ENCODE measurements at places on chromosomes 12 and 14.

- DNase-seq, result no peak
These were observed 9.8 kb downstream of the MEG3 start for GRCh38 chr14:100835548-100836310.

GRCh38 chr14:105475269-105476096, 862 bp downstream of the CRIP2 start:
- DNase-seq, result no peak

DNA sequence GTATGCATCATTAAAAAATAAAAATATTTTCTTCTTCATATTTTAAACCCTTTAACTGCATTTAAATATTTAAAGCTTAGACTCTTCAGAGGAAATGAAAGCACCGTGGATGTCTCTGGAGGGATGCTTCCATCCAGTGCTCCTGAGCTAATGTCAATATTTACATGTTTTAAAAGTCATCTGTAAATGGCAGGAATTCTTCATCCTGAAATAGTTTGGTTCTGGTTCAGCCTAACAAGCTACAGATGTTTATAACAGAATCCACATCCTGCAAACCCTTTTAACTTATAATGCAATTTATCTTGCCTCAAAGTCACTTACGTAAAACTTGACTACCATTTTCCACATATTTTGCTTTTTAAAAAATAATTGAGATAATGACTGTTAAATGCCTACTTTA, 1207.3 kb downstream of the SLC16A7 start:
- DNase-seq, result no peak

- DNase-seq, result no peak
These were observed 9.5 kb downstream of the CATSPERB start for GRCh38 chr14:91722386-91722785.

GRCh38 chr14:100662879-100663760, 63.6 kb upstream of the DLK1 start:
- DNase-seq, result no peak

DNA sequence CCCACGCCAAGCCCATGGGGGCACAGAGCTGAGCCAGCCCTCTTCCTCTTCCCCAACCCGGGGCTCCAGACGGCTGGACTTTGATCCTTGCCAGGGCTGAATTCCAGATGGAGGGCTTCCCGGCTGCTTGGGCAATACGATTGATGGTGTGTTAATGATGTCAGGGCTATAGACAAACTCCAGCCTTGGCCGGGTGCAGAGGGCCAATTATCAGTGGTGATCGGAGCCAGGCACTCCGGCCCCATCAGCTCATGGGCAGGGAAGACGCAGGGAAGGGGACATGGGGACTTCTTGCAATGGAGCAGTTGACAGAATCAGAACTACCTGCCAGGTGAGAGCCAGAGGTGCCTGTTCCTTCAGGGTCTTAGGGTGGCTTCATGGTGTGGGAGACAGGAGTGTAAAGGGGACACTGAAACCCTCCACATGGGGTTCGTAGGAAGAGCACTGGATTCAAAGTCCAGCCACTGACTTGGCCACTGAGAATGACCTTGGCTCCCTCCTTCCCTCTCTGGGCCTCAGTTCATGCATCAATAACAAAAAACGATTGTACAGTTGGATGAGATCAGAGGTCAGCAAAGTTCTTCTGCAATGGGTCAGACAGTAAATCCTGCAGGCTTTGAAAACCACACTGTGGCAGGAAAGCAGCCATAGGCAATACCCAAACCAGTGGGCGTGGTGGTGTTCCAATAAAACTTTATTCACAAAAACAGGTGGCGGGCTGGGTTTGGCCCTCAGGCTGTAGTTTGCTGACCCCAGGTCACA, 333.7 kb downstream of the MED13L start:
- no peak for DNase-seq

DNA sequence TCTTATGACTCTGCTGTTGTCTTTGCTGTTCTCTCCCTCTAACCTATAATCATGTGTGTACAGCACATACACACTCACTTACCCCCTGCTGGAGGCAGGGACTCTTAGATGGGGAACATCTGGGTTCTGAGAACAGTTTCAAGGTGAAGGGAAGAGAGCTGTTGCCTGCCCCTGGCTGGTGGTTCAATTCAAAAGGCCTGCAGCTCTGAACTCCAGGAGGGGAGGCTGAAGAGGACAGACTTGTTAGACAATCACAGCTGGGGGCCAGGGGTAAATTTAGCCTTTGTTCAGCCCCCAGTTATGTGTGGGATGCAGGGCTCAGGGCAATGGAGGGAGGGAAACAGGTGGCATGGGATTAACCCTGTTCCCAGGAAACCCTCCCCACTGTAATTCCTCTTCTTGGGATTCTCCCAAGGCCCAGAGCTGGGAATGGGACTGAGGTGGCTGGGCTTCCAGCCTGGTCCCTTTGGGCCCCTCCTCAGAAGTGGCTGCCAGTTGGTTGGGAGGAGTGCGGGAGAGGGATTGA, 1.9 kb downstream of the MYL6B start:
- peak; percentile 16 for DNase-seq

- no peak for DNase-seq
These were observed 12.4 kb upstream of the WSCD2 start for GRCh38 chr12:108116699-108117098.

GRCh38 chr12:51686727-51687126, 95.7 kb downstream of the SCN8A start:
- DNase-seq, result no peak

DNA sequence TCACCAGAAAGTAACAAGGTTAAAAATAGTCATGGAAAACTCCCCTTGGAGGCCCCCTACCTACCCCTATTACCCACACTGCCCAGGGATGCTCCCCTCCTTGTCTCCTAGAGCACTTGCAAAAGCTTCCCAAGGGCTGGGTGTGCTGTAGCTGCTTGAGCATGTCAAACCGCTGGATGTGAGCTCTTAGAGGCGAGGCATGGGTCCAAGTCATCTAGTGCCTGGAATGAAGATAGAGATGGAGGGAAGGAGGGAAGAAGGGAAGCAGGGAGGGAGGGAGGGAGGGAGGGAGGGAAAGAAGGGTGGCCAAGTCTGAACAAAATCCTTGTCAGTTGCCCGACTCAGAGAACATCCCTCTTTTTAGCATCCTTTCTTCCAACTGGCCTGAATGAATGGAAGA, 43.1 kb downstream of the LTBP2 start:
- DNase-seq, result no peak

DNA sequence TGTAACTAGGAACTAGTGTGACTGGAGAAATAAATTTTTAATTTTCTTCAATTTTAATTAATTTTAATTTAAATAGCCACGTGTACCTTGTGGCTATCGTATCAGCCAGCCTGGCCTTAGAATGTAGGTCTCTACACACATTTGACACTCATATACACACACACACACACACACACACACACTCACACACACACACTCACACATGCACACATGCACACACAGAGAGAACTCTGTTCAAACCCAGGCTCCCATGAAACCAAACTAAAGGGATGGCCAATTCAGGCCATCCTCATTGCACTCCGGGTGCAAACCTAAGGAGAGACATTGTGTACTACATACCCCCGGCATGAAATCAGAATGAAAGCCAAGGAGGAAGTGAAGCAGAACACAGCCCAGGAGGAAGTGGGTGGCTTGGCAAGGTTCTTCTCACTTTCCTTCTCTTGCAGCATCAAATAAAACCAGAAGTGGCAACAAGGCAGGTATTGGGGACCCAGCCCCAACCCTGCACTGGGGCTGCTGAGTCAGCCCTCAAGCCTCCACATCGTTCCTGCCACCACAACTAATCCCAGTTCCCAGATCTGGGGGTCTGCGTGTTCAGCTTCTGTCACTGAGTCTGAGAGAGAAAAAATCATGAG, 26.2 kb upstream of the CHPT1 start:
- no peak for DNase-seq

DNA sequence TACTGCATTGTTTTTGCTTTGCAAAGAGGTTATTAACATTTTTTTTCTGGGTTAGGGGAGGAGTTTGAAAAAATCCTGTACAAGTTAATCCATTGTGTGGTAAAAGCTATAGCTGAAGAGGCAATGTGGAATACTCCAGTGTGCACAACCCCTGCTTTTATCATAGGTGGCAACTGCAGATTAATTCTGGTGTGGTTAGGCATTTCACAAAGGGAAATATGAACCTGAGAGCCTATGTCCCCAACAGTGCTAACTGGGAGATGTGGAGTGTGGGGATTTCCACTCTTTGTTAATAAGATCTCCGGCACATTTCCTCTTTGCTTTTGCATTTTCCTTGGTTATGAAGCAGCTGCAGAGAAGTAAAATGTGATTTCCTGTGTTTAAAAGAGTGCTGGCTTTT, 33.6 kb downstream of the PRORP start:
- peak; percentile 16 for DNase-seq

GRCh38 chr12:109018296-109018695, 2.6 kb downstream of the SVOP start:
- DNase-seq, result no peak

DNA sequence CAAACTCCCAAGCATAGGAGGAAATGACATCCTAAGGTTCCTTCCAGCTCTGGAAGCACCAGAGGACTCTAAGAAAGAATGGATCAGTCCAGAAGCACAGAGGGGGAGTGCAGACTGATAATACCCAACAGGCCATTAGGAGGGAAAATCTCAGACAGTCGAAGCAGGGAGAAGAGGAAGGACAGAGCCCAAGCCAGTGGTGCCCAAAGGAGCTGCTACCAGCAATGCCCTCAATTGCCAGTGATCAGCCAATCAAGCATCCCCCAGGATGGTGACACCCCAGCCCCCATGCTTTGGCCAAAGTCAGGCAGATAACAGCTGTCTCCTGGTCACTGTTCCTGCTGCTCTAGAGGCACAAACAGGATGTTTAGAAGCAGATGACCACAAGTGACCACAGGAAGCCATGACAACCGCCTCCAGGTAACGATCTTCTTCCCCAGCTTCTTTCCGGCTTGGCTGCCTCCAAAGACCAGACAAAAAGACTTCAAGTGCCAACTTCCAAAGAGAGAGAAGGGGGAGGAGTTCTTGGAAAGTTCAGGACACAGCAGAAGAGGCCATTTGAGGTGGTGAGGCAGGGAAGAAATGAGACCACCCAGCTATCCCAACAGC, 16.2 kb downstream of the PXN start:
- no peak for DNase-seq

DNA sequence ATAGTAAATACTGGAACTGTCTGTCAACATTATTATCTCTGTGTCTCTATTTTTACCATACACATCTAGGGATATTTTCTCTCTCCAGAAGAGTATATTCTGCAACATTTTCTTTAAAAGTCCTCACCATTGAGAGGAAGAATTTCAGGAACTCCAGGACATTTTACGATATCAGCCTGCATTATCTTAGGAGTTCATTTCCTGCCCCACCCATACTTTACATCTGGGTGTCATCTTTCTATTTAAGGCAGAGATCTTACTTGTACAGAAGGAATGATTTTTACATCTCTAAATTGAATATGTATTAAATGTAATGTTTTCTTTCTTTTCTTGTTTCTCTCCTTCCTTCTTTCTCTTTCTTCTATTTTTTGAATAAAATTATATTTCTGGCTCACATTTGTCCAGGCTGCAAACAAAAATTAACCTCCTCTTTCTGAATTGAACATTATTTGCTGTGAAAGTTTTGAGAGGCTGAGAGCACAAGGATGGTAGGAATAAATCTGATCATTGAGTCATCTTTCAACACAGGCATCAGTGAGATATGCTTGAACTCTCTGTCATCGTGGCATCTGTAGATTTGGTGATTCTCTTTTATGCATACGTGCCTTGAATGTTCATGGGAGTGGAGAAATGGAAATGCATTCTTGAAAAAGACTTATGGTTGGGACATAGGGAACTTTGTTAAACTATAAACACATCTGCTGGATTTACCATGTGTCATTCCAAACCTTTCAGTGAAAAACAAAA, 753.6 kb downstream of the SLC16A7 start:
- no peak for DNase-seq

Measured in skeletal muscle cell (primary cell).